ENCODE measurements at places on chromosomes 4 and X.

GRCh38 chr4:62161446-62161845 lies 961.3 kb downstream of the ADGRL3 start:
- no peak for DNase-seq

- DNase-seq, result no peak
These were observed 330.3 kb upstream of the EPHA5 start for GRCh38 chr4:66000510-66001117.

DNA sequence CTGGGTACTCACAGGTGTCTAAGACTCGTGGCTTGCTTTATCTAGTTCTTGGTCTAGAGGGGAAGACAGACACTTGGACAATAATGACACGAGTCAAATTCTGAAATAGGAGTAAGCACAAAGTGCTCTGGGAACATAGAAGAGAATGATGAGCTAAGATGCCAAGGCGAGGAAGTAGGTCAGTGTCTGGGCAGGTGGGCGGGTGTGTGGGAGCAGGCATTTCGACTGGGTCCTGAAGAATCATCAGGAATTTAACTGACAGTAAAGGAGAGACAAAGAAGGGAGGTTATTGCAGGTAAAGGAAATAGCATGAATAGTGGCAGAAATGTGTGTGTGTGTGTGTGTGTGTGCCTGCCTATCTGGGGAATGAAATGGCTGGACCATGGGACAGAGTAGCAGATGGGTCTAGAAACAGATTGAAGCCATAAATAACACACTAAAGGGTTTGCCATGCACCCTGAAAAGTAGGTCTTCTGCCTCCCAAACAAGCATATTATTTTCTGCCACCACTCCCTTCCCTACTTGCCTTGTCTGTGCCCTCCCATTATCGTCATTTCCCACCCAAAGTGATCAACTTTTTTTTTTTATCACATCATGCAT lies 58.4 kb upstream of the SLC25A43 start:
- no peak for DNase-seq

DNA sequence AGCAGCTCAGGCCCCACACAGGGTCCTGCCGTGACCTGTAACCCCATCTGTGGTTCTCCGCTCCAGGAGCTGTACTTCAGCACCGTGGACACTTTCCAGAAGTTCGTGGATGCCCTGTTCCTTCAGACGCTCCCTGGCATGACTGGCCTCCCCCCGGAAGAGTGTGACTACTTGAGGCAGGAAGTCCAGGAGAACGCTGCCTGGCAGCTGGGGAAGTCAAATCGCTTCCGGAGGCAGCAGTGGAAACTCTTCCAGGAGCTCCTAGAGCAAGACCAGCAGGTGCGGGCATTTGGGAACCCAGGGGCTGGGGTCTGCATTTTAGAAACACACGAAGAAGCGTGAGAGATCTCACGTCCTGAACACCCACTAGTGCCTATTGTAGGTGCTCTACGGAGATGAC lies 72.5 kb downstream of the EVC start:
- DNase-seq, result no peak

DNA sequence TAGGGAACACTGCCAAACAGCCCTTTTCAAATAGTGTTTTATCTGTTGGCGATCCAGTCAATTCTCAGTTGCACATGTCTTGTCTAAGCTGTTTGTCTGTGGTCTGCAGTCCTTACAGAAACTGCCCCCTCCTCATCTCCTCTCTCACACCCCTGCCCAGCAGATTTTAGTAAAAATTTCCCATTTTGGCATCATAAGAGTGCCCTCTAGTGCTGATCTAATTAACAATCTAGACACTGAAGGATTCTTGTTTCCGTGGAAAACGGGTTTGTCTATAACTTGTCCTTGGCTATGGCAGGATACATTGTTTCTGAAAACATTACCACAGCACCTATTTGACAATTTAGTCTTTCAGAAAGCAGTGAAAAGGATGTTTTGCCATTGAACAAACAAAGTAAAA lies 227.2 kb upstream of the MBNL3 start:
- DNase-seq, result peak; percentile 4

DNA sequence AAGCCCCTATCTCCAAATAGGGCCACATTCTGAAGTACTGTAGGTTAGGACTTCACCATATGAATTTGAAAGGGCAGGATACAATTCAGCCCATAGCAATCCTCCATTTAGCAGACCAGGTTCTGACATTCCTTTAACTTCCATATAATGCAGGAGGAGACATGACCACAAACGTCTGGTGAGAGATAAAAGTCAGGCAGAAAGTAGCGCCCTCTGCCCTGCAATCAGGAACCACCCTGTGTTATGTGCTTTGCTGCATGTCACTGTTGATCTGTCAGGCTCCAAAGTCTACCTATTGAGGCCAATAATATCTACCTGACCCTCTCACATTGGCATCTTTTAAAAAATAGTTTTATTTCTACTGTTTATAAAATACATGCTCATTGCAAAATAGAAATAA lies 30.2 kb upstream of the SEPSECS start:
- DNase-seq, result peak; percentile 35

- no peak for DNase-seq
These were observed 11.5 kb downstream of the CRMP1 start for GRCh38 chr4:5881340-5881739.

- no peak for DNase-seq
These were observed 10.3 kb upstream of the SMIM14 start for GRCh38 chr4:39648827-39649558.

DNA sequence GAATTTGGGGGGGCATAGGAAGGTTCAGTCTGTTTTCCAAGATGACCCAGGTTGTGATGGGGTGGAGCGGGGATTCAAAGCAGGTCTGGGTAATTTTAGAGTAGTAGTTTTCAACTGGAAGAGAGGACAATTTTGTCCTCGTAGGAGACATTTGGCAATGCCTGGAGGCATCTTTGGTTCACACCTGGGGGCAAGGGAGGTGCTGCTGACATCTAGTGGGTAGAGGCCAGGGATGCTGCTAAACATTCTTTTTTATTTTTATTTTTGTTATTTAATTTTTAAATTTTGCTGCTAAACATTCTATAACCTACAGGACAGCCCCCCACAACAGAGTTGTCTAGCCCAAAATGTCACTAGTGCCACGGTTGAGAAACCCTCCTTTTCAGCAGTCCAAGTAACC lies 1.9 kb downstream of the RAB9A start:
- DNase-seq, result no peak

GRCh38 chrX:13418126-13419097 lies 98.6 kb upstream of the ATXN3L start:
- no peak for DNase-seq

- DNase-seq, result no peak
These were observed 188.4 kb upstream of the VEGFC start for GRCh38 chr4:176981074-176981473.

GRCh38 chr4:52942936-52943335 lies 80.8 kb downstream of the RASL11B start:
- no peak for DNase-seq

GRCh38 chrX:153645151-153645550 lies 1.9 kb upstream of the DUSP9 start:
- no peak for DNase-seq

DNA sequence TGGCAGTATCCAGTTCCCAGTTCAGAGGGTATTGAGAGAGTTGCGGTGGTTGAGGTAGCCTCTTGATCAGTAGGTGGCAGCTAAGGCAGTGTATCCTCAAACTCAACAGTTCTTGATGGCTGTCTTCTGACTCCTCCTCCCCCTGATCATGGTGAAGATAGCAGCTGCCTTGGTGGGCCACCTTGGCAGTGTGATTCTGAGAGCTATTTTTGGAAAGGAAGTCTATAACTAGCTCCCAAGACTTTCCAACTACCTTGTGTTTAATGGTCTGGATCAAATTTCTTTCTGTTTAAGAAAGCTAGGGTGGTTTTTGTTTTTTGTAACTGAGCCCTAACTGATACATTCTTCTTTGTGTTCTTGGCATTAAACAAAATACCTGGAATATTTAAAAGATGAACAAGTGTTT lies 10.5 kb upstream of the TBC1D19 start:
- no peak for DNase-seq

GRCh38 chrX:134732676-134733075 lies 74.4 kb upstream of the PLAC1 start:
- DNase-seq, result no peak

GRCh38 chr4:34432706-34433105 lies 1811.6 kb downstream of the ARAP2 start:
- DNase-seq, result no peak

DNA sequence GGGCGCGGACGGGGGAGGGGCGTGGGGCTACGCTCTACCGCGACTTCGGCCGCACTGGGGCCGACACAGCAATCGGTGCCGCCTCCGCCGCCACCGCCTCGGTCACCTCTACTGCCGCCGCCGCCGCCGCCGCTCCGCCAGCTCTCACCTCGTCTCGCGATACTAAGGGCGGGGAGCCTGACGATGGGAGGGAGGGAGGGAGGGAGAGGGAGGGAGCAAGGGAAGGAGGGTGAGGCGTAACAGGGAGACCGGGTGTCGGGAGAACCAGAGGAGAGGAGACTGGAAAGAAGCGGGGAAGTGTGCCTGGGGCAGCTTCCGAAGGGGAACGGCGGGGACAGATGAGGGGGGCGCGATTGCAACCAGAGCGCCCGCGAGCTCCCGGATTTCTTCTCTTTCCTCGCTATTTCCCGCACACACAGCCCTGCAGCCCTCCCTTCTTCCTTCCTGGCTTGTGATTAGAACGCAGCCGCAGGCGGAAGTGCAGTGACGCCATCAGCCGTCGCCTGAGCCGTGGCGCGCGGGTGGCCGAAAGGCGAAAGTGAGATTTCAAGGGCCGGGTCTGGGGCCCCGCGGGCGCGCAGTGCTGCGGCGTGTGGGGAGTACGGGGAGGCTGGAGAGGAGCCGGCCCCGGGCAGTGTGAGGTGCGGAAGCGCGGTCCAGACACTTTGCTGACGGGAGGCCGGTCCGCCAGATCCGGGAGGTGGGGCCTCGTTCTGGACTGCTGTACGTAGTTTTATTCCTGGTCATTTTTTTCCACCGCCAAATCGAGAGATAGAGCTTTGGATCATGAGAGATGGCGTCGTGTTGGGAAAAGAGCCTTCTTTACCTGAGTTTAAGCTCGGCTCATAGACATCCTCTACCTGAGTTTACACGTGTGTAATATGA lies at the start of gene ANKRD17:
Gene ANKRD17, minus strand, starts transcription at position 113 of the 885 bp plus-strand sequence. CDS start 130 bp downstream, outside the sequence.
- peak; percentile 74 for DNase-seq

- DNase-seq, result no peak
These were observed 9.3 kb upstream of the TBC1D19 start for GRCh38 chr4:26574563-26574962.

GRCh38 chr4:94371290-94371689 lies 28.7 kb upstream of the HPGDS start:
- DNase-seq, result no peak

GRCh38 chr4:158201322-158201721 lies 9.0 kb upstream of the TMEM144 start:
- no peak for DNase-seq

GRCh38 chr4:149311076-149311475 lies 504.6 kb downstream of the IQCM start:
- DNase-seq, result no peak

DNA sequence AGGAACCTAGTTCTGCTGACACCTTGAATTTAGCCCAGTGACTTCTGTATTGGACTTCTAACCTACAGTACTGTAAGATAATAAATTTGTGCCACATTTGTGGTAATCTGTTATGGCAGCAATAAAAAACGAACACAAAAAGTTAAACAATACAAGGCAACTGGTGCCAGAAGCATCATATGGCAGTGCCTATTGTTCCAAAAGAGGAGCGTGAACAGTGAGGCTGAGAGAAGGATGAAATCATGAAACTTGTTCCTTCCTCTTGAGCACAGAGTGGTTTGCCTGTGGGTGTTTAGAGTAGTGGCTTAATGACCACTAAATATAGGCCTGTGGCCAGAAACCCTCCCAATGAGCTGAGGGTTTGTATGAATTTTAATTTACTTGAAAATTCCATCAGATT lies 69.7 kb upstream of the PGRMC2 start:
- DNase-seq, result no peak

DNA sequence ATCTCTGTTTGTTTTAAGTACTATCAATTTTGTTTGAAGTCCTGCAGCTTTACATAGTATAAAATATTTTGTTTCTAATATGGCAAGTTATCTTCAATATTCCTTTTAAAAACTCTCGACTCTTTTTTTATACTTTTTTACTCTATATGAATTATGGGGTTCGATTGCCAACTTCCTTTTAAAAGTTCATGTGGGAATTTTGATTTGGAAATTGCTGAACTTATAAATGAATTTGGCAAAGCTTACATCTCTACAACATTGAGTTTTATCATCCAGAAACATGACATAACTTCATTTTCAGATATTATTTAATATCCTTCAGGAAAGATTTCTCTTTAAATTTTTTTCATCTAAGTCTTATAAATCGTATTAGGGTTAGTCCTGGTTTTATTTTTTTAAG lies 60.8 kb downstream of the ASB9 start:
- DNase-seq, result no peak

GRCh38 chr4:123421227-123421936 lies 24.8 kb downstream of the SPRY1 start:
- DNase-seq, result no peak
